SW 1271 (cell line): ENCODE measurements at places on chromosomes 2 and 18.
A peak's percentile ranks its signal among the peaks of the same experiment; 100 is the strongest.

- no peak for DNase-seq
Measured at GRCh38 chr18:12625241-12625640, 32.7 kb downstream of the SPIRE1 start.

- peak; percentile 96 for DNase-seq
Measured at GRCh38 chr2:61144697-61145268, 17.2 kb upstream of the C2orf74 start.

- no peak for DNase-seq
Measured at GRCh38 chr2:120710256-120710655, 25.4 kb upstream of the GLI2 start.

GRCh38 chr18:37611614-37612279 is 46.1 kb upstream of the CELF4 start:
- DNase-seq, result no peak

DNA sequence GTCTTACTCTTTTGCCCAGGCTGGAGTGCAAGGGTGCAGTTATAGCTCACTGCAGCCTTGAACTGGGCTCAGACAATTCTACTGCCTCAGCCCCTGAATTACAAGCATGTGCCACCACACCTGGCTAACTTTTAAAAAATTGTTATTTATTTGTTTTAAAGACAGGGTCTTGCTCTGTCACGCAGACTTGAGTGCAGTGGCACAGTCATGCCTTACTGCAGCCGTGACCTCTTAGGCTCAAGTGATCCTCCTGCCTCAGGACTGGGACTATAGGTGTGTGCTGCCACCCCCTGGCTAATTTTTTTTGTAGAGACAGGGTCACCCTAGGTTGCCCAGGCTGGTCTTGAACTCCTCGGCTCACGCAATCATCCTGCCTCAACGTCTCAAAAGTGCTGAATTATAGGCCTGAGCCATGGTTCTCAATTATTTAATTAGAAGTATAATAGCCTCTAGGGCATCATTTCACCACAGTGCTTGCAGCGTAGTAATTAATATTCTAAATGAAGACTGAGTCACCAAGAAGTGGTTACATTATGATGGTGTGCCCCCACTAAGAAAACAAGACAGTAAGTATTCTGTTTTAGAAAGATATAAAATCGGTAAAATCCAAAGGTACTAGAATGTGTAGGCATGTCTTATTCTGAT is 69.6 kb downstream of the EML4 start:
- DNase-seq, result no peak

DNA sequence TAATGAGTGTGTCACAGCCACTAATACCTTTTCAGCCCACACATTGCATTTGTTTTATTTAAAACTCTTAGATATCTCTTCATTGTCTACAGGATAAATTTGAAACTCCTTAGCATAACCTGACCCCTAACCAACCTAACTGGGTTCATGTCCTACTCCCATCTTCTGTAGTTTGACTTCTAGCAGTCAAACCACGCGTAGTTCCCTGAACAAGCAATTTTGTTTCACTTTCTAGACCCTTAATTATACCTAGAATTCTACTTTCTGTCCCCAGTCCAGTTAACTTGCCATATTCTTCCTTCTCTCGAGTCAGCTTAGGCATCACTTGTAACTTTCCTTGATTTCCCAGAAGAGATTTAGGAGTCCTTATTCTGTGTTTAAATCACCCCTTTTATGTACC is 55.1 kb downstream of the RBBP8 start:
- DNase-seq, result no peak

DNA sequence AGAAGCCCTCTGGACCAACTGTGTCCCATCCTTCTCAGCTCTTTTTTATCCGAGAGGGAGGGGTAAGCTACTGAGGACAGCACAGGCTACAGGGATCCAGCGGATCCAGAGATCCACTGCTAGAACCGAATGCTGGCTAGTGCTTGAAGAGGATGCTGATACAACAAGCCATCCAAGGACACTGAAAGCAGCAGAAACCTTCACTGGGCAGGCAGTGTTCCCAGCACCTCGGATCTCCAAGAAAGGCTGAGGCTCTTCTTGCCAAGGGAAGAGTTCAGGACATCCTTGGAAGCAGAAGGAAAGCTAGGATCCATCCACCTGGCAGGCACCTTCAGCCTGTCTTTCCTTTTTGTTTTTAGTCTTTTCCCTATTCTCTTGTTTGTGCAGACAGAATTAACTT is 13.2 kb upstream of the FHOD3 start:
- no peak for DNase-seq

- DNase-seq, result no peak
Measured at GRCh38 chr2:203654826-203655225, 51.6 kb upstream of the CD28 start.

- no peak for DNase-seq
Measured at GRCh38 chr2:10957391-10957790, 45.7 kb downstream of the KCNF1 start.

DNA sequence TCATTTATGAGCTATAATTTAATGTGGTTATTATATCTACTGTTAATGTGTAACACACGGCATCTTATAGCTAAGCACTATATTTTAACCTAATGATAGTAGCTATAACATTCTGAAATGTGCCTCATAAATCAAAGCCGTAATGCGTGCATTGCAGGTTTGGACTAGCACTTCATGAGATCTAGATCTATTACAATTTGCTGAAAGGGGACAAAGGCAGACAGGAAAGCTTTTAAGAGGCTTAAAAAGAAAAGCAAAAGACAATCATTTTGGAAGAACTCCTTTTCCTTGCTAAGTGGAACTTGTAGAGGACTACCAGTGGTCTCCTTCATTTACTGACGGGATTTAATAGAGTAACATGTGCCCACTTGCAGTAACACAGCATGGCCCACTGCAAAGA is 213.1 kb downstream of the NBAS start:
- no peak for DNase-seq

DNA sequence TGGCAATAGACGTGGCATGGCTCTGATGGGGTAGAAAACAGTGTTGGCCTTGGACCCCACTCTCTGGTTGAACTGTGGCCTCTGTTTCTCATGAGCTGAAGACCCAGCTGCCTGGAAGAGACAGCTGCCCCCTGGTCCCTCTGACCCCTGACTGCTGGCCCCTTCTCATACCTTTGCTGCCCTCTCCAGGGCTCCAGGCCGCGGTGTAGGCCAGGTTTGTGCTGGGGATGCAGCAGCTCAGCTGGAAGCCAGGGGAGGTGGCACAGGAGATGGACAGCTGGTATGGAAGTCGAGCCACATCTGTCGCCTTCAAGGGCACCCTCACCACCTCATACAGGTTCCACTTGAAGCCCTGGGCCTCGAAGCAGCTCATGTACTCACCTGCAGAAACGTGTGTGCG is 31.7 kb upstream of the SELENOI start:
- no peak for DNase-seq

- no peak for DNase-seq
Measured at GRCh38 chr2:216289470-216289869, 82.8 kb downstream of the MARCHF4 start.

DNA sequence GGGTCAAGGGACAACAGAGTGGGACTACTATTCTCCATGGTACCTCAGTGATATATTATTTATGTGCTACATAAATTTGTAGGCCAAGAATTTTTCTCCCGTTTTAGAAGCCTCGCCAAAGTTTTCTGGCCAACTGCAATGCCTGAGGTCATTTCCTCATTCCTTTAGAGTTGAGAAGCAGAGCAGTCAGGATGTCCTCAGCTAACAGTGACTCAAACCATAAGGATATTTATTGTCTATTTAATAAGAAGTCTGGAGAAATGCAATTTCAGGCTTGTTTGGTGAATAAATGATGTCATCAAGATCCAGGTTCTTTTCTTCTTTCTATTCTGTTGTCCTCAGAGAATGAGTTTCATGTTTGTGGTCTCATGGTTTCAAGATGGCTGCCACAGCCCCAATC is 91.0 kb downstream of the ADCYAP1 start:
- DNase-seq, result no peak

DNA sequence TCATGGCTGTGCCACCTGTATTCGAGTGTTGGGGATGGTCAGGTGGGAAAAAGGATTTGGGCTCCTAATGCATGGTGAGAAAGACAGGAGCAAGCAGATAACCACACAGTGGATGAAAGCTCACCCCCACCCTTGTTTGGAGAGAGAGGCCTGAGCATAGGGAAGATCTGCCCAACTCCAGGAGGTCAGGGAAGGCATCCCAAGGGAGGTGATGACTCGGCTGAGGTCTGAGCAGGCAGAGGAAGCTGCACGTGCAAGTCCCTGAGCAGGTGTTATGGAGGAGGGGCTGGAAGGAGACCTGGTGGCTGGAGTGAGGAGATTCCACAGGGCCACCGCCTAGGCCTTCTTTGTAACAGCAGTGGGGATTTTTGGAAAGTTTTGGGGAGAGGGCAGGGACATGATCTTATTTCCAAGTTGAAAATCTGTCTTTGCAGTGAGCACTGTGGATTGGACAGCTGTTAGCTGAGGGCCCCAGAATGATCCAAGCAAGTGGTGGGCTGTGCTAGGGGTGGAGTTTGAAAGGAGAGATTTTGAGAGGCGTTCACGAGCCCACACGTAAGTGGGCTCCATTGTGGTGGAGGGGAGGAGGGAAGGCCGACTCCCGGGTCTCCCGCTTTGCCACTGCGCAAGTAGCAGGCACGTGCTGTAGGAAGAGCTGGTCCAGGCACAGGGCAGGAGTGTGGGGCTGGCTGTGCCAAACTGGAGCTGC is 228.5 kb downstream of the GLI2 start:
- DNase-seq, result no peak

GRCh38 chr2:23283653-23284052 is 101.3 kb upstream of the KLHL29 start:
- no peak for DNase-seq

GRCh38 chr18:11288401-11288800 is 139.0 kb upstream of the PIEZO2 start:
- DNase-seq, result no peak

- no peak for DNase-seq
Measured at GRCh38 chr18:69172046-69172445, 228.6 kb upstream of the DOK6 start.

DNA sequence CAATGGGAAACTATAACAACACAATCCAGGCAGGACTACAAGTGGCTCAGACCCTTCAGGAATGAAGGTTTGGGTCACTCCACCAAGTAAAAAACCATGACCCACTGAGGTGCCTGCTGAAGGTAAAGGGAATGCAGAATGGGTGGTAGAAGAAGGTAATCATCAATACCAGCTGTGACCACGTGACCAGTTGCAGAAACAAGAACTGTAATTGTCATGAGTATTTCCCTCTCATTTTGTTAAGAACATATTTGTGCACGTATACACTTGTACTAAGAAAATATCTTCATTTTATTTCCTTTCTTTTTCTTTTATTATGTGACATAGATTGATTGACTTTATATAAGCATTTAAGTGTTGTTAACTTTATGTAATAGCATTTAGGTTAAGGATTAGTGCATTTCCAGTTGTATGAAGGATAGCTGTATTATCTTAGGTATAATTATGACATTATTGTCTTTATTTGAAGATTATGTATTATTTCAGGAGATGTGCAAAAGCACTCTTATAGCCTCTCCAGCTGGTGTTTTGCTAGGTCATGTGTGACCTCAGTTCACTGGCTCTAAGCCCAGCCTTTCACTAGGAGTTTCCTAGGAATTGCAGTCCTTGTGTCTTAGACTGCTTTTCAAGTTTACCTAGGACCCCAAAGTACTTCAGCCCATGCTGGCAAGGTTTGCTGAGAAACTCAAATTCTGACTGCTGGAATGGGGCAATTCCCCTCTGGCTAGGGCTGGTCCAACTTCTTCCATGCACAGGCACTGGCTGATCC is 125.7 kb upstream of the DPP10 start:
- no peak for DNase-seq

- DNase-seq, result no peak
Measured at GRCh38 chr2:152298754-152299153, 36.2 kb upstream of the FMNL2 start.

GRCh38 chr2:53843595-53843994 is 16.2 kb downstream of the GPR75 start:
- DNase-seq, result no peak

DNA sequence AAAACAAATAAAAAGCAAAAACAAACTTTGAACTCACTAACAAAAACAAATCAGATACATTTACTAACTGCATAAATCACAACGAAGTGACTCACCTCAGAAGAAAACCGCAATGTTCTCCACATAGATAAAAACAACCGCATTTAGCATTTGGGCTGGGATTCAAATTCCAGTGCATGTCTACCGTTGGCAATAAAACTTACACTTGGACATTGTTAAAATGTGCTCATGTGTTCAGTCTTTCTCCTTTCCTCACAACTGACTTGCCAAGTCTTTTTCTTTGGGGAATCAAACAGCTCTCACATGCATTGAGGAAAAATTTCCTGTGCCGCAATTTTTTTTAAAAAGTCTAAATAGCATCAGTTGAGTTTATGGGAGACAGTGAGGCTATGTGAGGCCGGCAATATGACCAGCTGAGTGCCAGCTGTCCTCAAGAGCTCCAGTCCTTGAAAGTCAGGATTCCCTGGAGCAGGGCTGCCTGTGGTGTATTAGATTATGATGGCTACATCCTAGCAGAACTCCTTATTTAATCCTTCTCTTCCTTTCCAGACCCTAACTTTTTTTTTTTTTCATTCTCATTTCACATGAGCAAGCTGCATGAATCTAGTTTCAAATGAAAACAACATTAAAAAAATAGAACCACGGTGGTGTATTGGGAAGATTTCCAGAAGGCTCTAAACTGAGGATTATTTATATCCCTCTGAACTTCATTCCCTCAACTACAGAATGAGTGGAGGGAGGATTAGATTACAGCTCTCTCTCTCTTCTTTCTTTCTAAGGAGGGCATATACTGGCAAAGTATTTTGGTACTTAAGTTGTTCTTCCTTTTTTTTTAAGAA is 70.2 kb upstream of the MEIS1 start:
- no peak for DNase-seq

GRCh38 chr18:22974001-22974400 is 40.9 kb downstream of the RBBP8 start:
- no peak for DNase-seq

DNA sequence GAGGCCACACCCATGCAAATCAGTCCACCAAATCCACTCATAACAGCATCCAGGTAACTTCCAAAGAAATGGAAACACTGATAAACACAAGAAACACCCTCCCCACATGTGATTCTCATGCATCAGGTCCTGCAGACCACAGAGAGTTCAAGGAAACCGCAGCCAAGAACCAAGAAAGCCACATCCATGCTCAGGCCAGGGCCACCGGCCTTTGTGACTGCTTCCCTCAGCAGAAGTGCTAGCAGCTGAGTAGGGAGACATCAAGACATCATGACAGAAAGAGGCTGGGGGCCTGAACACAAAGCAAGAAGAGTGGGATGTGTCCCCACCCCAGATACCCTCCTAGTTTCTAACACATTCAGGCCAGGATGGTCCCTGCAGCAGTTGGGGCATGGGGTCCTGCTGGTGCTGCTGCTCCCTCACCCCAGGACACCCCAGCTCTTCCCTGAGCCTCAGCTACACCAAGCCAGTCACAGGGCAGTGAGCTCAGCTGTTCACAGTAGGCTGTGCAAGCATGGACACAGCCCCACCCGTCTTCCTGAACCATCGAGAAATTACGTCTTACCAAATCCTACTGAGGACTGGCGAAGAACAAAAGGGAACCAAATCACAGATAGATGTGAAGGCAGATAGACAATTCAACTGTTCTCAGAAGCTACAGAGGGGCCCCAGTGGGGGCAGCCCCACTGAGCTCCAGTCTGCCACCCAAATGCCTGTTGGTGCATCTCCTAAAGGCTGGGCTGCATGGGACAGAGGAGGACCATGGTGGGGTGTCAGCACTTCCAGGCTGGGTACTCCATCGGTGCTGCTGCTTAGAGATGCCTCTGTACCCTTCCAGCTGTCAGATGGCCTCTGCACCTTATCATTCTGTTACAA is 60.9 kb downstream of the HDAC4 start:
- no peak for DNase-seq

GRCh38 chr2:6337472-6337820 is 528.3 kb downstream of the CMPK2 start:
- no peak for DNase-seq
